ENCODE measurements at places on chromosomes 2 and 18.
A peak's percentile ranks its signal among the peaks of the same experiment; 100 is the strongest.

DNA sequence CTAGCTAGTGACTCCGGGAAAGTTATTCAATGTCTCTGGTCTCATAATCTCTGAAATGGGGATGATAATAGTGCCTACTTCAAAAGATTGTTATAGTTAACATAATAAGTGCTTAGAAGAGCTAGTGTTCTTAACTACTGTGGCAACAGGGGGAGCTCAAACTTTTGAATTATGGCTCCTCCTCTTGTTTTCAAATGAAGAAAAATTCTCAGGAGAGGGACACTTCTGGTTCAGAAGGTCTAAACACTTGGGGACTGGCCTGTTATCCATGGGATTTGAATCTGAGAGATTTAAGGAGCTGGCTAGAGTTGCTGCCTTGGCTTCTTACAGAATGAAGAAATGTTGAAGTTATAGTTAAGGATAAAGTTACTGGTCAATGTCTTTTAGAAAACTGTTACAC is 92.2 kb upstream of the ITGB6 start:
- no peak for DNase-seq

- DNase-seq, result no peak
Observed at GRCh38 chr2:117943013-117943672, 70.7 kb downstream of the CCDC93 start.

GRCh38 chr2:186349508-186349907 is 136.6 kb upstream of the ZC3H15 start:
- peak; percentile 43 for DNase-seq

DNA sequence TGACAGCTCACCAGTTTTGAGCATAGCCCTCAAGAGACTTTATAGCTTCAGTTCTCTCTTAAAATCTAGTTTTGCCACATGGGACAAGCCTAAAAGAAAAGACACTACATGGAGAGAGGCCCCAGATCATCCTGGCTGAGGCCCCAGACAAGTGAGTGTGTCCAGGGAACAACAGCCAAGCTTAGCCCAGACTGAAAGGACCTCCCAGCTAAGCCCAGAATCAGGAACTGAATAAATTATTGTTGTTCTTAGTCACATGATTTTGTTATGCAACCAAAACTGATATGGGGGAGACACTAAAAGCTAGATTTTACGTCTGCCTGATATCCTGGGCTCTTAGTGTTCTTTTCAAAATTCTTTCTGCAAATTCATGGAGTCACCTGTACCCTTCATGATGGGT is 29.3 kb upstream of the LBH start:
- DNase-seq, result no peak

GRCh38 chr2:241048949-241049343 is 50.5 kb downstream of the SNED1 start:
- no peak for DNase-seq

Data from erythroblast (primary cell).